ENCODE measurements at places on chromosomes 4 and X.

GRCh38 chr4:175034007-175034406 lies 115.8 kb downstream of the ADAM29 start:
- DNase-seq: no peak

DNA sequence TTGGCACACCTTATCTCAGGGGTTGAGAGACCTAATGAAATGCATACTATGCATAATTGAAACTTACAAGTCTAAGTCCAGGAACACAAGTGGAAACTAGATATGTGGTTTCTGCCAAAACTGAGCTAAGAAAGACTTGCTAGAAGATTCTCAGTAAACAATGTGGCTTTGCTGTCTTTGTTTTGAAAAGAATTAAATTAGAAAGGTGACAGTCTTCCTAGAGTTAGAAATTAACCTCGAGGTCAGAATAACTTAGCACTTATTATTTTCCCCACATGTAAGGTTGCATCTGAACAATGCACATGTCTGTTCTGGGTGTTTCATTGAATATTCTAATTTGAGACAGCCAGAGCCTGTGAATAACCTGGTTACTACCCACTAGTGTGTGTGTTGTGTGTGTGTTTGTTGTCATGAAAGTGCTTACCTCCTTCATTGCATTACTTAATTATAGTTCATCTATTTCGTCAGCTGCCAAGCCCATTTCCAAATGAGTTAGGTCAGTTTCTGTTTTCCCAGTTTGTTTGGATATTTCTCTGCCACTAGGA lies 1.5 kb downstream of the EREG start:
- DNase-seq: no peak

GRCh38 chr4:122855353-122855890 lies 28.8 kb downstream of the FGF2 start:
- DNase-seq: no peak

- DNase-seq: no peak
Measured at GRCh38 chr4:185334326-185334725, 61.4 kb downstream of the LRP2BP start.

All from right kidney (tissue), 9 donors.